LHCN-M2 (cell line): ENCODE measurements at places on chromosomes 16 and 17. TPM values are rescaled to one million over a fixed set of nuclear protein-coding genes. Genes with fewer than 3 reads are reported as not detected.

DNA sequence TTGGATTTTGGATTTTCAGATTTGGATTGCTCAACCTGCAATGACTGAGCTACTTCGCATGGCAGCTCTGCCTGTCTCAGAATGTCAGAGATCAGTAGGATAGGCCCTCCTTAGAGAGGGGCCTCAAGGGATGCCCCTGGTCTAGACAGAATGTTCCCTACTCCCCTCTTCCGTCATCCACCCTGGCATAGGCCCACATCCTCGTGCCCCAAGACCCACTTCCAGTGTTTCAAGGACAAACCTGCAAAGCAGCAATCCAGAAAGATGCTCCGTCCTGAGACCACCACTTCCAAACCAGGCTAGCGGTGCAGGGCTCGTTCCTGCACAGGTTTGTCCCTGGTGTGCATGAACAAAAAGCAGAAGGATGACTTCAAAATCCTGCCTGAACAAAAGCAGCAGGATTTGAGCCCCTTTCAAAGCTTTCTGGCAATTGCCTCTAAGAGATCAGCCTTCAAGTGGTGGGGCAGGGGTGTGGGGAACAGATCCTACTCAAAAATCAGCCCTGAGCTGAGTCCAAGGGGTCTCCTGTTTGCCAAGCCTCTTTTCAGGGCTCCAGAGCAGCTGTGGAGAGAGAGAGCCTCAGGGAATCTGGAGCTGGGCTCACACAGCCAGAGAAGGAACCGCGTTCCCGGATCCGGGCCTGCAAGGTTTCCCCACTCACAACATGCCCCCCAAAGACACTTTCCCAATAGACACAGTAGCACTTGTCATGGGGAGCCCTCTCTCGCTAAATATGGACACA lies 121.1 kb downstream of the SOCS1 start:
- DNase-seq: no peak

DNA sequence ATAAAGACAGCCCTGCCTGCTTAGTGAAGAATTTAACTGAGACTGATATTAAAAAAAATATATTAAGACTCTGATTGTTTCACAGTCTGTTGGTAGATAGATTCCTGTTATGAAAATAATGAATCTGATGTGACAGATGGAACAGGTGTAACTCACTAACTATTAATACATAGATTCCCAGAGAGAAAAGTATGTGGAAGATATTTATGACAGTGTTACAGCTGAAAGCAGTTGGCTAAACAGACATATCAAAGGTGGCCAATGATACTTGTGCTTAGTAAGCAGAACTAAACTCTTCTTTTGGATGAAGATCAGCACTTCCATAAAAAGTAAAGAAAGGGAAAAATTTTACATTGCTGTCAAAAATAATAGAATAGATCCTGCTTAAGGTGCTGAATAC lies 598.2 kb upstream of the CA10 start:
- no peak for DNase-seq

The IRX5 gene
- 13.1 and 14.6 TPM in 2 replicates for total RNA-seq

The TEX14 gene
- total RNA-seq: not detected in 2 replicates

DNA sequence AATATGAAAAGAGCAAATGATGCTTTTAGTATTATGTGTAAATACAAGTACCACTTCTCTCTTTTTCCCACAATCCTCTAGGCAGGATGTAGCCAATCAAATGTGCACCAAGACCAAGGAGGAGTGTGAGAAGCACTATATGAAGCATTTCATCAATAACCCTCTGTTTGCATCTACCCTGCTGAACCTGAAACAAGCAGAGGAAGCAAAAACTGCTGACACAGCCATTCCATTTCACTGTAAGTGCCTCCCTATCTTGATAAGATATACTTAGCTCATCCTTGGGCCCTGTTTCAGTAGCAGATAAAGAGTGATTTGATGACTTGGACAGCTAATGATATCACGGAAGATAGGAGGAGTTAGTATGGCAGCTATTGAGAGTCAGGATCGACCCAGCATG lies 33.7 kb downstream of the TADA2A start:
- DNase-seq: no peak
